Activated CD8-positive, alpha-beta T cell treated with anti-CD3 and anti-CD28 coated beads for 36 hours (primary cell): ENCODE measurements at places on chromosomes 3 and 15.
A peak's percentile ranks its signal among the peaks of the same experiment; 100 is the strongest.

GRCh38 chr15:99452728-99453636 lies 112.8 kb upstream of the MEF2A start:
- peak; percentile 54 for DNase-seq

DNA sequence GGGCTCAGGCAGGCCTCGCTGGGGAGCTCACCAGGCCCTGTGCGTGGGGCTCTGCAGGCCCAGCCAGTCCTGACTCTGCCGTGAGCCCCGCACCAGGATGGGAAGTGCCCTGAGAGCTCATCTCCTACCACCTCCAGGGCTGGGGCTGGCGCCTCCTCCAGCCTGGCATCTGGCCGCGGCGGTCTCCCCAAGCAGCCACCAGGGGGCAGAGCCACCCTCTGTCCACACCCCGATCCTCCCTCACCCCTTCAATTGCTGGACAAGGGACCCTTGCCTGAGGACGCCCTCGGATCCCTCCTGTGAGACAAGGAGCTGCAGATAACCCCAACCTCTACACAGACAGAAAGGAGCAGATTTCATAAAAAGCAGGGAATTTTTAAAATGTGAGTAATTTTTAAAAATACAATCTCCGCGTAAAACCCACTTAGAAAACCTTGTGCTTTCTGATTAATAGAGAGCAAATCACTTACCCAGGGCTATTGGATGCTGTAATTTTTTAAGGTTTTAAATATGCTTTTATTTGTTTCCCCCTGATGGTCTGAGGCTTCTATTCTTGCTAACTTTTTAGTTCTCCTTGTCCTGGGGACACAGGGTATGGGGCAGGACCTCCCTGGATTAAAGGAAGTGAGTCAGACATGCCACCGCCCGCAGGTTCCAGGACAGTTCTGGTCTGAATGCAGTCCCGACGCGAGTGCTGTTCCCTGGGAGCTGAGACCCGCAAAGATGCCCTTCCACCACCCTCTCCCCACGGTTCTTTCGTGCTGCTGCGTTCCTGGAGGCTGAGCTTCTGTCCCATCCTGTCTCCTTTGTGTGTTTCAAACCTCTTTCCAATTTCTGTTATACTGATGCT lies 52.3 kb upstream of the CHRNA7 start:
- DNase-seq, result peak; percentile 65

DNA sequence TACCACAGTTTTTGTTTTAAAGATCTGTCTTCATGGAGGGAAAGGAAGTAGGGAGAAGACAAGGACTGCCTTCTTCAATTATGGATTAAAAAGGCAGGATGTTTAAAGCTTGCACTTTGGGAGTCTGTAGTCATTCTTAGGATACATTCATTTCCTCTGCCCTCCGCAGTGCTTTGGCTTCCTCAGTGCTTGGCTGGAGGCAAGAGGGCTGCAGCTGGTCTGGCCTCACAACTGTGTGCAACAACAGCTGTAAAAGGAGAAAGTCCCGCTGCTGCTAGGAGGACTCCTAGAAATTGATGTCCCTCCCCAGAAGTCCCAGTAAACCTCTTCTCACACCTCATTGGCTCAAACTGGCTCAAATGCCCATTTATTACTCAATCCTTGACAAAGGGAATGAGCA lies 54.4 kb upstream of the PPP2R3A start:
- no peak for DNase-seq

DNA sequence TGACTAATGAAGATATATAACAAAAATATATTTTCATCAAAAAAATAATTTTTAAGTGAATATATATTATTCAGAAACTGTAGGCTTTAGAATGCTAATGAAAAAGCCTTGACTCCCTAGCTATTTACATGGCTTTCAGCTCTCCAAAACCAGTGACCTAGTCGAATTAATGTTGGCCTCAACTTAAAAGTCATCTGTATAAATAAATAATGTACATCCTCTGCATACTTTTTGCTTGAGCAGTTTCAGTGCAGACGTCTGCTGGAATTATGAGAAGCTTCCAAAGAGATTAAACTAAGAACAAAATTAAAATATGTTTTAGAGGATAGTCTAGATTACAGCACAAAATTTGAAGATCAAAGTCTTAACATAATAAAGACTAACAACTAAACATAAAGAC lies 520.4 kb upstream of the ALCAM start:
- DNase-seq, result no peak

- DNase-seq, result no peak
Measured at GRCh38 chr15:62853841-62854225, 188.7 kb upstream of the TPM1 start.

- DNase-seq, result peak; percentile 4
Measured at GRCh38 chr3:28841441-28841840, 439.4 kb upstream of the RBMS3 start.

- DNase-seq, result no peak
Measured at GRCh38 chr3:50635066-50635465, 18.1 kb downstream of the MAPKAPK3 start.

- DNase-seq, result no peak
Measured at GRCh38 chr15:86384186-86384585, 304.5 kb downstream of the AGBL1 start.

DNA sequence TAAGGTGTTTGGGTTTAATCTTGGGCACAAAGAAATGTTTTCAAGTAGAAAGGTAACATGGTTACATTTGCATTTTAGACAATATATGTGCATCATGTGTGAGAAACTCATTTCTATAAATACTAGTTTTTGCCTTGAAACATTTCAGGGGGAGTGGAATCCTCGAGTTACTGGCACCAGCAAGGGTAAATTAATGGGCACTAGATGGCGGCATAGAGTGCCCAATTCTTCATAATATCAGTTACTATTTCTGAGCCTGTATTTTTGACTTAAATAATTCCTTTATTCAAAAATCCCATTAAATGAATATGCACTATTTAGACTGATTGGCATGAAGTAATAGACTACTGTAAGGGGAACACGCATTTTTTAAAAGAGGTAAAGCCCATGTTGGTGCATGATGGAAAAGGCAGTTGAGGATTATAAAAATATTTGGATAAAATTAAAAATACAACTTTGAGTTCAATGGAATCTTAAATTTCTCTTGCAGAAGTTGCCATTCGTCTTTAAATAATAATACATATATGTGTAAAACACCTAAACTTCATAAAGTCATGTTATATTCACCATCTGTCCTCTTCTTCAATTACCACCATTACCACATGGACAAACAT lies 106.3 kb downstream of the ZBTB20 start:
- peak; percentile 67 for DNase-seq

DNA sequence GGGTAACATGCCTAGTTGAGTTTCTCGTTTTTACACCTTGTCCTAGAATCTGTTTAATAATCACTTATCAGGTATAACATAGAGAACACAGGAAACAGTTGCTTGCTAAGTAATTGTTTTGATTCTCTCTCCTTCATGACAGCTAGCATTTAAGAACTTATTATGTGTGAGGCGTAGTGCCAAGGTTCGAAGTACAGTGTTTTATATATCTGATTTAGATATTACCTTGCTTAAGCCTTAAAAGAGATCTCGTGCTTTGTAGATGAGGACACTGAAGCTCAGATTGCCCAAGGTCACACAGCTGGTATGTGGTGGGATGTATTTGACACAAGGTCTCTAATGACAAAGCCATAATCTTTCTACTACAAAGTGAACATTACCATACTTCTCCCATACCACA lies 29.0 kb upstream of the IFT57 start:
- DNase-seq, result no peak

DNA sequence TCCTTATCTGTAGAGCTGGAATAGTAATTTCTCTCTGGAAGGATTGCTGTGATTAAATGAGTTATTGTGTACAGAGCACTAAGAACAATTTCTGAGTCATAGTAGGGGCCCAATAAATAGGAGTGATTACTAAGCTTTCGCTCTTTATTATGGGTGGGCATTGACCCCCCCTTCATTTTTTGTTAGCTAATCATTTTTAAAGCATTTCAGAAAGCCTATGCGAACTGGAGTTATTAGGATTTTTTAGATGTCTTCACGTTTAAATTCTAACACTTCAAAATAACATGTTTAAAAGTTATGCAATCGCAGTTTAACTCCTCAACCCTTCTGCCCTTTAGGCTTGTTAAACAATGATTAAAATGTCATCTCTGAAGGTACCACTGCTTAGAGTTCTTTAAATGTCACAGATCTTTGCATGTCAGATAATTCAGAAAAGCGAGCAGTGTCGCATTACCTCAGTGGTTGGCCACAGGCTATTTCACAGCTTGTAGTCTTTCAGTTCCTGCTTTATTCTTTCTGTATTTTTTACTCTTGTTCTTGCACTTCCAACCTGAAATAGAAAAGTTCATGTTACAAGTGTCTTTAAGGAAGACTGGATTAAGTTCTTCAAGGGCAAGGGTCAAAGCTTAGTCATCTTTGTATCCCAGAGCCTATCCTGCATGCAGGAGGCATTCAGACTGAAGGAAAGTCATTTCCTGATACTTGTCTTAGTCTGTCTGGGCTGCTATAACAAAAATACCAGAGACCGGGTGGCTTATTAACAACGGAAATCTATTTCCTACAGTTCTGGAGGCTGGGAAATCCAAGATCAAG lies 102.9 kb downstream of the FNDC3B start:
- DNase-seq, result peak; percentile 21

DNA sequence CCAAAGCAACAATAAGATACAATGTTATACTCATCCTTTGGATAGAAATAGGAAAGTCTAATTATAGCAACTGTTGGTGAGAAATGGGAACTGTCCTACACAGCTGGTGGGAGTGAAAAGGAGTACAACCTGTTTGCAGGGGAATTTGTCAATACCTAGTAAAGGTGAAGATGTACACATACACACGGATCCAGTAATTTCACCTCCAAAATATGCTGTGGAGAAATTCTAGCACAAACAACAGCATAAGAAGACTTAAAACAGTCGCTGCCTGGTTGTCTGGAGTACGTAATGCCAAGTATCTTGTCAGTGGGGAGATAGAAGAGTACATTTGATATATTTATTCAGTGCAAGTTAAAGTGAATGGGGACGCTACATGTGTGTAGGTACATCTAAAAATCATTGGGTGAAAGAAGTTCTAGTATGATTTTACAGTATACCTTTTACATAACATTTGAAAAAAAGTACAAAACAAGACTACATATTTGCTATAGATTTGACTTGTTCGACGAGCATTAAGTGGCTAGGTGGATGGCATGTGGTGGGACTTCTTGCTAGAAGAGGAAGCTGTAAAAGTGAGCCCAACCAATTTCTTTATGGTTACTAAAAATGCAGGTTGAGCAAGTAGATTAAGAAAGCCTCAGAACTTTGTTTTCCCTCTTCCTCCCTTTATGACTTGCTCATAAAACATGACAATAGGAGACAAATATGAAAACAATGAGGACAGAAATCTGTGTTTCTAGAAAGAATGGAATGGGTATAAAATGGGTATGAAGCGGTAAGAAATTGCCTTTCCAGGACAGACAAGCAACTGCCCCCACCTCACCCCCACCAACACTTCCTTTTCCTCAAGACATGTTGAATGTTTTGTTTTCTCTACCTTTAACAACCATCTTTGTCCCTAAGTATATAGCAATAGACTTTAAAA lies 50.2 kb upstream of the CCR4 start:
- no peak for DNase-seq

GRCh38 chr15:69394556-69395282 lies 19.4 kb upstream of the KIF23 start:
- DNase-seq, result peak; percentile 90

GRCh38 chr3:71784201-71784913 lies 591 bp downstream of the PROK2 start:
- no peak for DNase-seq

DNA sequence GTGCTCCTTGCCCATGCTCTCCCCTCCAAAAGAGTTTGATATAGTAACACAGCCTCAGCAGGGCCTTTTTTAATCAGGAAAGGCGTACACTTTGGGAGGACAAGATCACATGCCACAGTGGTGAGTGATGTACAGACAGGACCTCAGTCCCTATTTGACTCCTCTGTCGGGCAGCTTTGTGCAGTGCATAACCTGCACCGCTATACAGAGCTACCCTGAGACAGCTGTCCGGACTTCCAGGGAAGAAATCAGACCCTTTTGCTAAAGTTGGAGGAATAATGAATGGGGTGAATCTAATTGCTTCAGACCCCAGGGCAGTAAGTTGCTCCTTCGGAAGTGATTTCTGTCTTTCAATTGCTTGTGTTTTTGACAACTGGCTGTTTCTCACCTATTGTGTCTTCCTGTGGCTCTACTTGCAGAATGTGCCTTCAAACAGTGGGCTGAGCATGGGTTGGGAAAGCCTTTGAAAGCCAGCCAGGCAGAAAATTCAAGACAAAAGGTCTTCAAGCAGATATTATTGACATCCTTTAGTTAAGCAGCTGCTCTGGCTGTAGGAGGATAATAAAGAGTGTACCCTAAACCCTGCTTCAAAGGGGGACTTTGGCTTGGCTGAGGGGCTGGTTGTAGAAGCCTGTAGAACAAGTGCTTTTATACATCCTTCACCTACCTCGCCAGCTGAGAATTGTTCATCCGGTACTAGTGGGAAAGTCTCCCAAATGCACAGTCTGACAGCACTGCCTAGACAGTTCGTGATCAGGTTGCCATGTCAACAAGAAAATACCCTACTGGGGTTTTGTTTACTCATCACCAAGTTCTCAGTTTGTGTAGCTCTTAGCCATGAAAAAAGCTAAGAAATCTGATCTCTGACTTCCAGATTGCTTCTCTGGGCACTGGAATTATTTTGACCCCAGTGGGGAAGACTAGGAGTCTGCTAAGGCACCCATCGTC lies 35.1 kb downstream of the SNTN start:
- no peak for DNase-seq

- no peak for DNase-seq
Measured at GRCh38 chr3:12729051-12729651, 29.9 kb downstream of the TMEM40 start.

GRCh38 chr15:65027593-65027992 lies 1.8 kb downstream of the MTFMT start:
- no peak for DNase-seq

DNA sequence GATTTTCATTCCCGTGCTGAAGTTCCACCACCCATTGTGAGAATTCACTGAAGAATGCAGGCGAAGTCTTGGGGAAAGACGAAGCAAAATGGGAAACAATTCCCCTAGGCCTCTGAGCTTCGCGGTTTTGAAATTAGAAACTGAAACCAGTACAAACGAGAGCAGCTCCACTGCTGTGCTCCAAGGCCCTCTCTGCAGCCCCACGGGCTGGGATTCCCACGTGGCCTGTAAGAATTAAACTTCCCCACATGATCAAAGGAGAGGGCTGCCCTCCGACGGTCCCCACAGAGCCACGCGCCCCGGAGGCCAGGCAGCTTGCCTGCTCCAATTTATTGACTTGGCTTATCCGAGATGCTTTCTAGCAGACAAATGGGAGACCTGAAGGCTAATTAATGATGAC lies 144.0 kb downstream of the GREM1 start:
- DNase-seq, result no peak

- DNase-seq, result no peak
Measured at GRCh38 chr3:65561617-65562016, 477.1 kb downstream of the MAGI1 start.

DNA sequence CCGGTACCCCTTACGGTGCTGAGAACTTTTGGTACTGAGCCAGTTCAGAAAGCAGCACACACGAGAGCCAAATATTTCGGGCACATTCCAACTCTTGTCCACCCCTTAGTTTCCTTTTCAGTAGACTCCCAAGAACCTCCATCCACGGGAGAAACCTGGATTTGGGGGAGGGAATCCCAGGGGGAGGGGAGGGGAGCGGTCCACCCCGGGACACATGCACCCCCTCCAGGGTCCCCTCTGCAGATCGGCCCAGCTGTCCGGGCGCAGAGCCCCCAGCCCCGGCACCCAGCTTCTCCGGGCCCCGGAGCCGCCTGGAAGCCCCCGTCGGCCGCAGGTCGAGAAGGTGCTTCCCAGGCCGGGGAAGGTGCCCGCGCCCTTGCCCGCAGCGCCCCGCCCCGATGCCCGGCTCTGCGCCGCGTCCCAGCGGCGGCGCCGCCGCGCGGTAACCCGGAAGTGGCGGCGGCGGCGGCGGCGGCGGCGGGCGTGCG lies 455 bp upstream of the ABHD17C start:
- peak; percentile 14 for DNase-seq

- DNase-seq, result no peak
Measured at GRCh38 chr3:123099331-123100192, 32.7 kb downstream of the PDIA5 start.
